ENCODE measurements at places on chromosomes 3 and 15. TPM values are rescaled to one million over a fixed set of nuclear protein-coding genes. Genes with fewer than 3 reads are reported as not detected.

The VEPH1 gene
- 30.5 TPM for polyA plus RNA-seq

The GRM2 gene
- polyA plus RNA-seq, result 0.19 TPM

The EFCC1 gene
- not detected for polyA plus RNA-seq

- no peak for DNase-seq
Observed at GRCh38 chr3:8571256-8571655, 69.6 kb downstream of the LMCD1 start.

- DNase-seq, result no peak
Observed at GRCh38 chr15:27427276-27427675, 456.3 kb downstream of the GABRG3 start.

DNA sequence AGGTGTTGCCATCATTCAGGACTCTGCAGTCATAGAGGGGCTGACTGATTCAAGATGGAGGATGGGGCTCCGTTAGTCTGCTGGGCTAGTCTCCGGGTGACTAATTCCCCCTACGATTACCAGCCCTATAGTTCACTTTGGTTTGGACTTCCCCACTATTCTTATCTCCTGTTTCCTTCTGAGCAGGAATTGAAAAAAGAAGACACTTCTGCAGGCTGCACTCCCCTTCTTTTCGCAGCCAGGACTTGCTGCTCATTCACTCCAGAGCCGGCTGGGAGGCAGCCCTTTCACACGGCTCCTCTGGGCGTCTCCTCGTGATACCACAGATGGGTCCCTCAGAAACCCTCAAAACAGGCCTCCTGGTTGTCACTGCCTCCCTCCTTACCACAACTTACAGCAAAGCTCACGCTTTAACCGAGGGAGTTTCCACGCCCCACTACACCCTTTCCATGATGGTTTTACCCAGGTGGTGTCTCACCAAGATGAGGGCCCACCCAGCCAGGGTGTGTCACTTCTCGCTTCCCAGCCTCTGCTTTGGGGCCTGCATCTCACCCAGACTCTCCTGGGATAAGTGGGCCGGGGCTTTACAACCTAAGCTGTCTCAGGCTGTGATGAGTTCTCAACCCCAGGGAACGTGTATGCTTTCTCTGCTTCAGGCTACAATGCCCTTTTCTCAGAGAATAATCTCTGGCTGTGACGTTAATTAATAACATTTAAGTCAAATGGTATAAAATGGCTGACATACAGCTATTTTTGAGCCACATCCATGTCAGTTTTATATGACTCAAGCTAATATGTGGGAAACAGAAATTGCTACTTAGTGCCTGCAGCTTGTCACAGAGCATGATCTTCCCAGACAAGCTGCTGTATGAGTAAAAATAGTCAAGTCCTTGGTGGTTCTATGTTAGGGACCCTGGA, 11.9 kb downstream of the CX3CR1 start:
- no peak for DNase-seq

GRCh38 chr3:67819447-67819846, 165.0 kb upstream of the SUCLG2 start:
- DNase-seq, result no peak

Data from IMR-90 (cell line).